ENCODE measurements at places on chromosomes 3 and 15. TPM values are rescaled to one million over a fixed set of nuclear protein-coding genes. Genes with fewer than 3 reads are reported as not detected.

- no peaks in the 10 kb centered on the region for H3K27me3 ChIP-seq
- peak; percentile 97 for DNase-seq
- H3K4me1 ChIP-seq: peaks cover 73% of the 10 kb centered on the region
- H3K36me3 ChIP-seq: no peaks in the 10 kb centered on the region
- peak overlapping the region; percentile 56 for H3K4me3 ChIP-seq
- H3K27ac ChIP-seq: peak overlapping the region; percentile 66
These were observed 175.7 kb downstream of the KLHL25 start for GRCh38 chr15:85618956-85619491.

- no peak overlapping the region for H3K27ac ChIP-seq
- DNase-seq: no peak
- peaks cover 12% of the 10 kb centered on the region for H3K4me1 ChIP-seq
- no peaks in the 10 kb centered on the region for H3K36me3 ChIP-seq
- no peak overlapping the region for H3K4me3 ChIP-seq
These were observed 113.2 kb downstream of the DNAJB8 start for GRCh38 chr3:128353361-128353965.

DNA sequence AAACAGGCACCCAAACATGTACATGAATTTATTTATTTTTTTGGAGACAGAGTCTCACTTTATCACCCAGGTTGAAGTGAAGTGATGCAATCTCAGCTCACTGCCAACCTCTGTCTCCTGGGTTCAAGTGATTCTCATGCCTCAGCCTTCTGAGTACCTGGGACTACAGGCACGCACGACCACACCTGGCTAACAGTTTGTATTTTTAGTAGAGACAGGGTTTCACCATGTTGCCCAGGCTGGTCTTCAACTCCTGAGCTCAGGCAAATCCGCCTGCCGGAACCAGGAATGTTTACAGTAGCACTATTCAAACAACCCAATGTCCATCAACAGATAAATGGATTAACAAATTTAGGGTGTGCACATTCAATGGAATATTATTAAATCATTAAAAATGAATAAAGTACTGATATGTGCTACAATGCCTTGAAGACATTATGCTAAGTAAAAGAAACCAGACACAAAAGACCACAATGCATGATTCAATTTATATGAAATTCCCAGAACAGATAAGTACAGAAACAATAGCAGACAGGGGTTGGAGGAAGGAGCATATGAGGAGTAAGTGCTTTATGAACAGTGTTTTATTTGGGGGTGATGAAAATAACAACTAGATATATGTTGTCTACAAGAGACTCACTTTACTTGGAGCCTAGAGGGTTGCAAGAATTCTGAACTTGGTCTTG, 1.3 kb downstream of the LEO1 start:
- no peak overlapping the region for H3K27ac ChIP-seq
- no peak overlapping the region for H3K4me3 ChIP-seq
- no peaks in the 10 kb centered on the region for H3K27me3 ChIP-seq
- peaks cover 14% of the 10 kb centered on the region for H3K4me1 ChIP-seq
- no peak for DNase-seq

DNA sequence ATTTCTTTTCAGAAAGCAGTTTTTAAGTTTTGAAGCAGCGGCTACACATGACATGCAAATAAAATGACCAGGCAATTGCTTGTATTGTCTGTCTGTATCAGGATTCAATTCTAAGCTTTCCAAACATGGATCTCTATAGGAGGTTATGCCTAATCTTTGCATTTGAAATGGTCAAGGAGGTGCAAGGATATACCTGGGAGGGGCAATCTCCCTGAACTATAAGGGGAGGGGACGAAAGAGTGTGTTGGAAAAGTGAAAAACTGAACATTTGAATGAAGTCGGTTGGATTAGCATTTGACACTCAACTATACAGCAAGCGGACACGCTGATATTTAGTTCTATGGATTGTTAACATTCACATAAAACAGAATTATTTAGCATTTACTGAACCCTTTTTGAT, 11.7 kb downstream of the ROBO2 start:
- H3K27me3 ChIP-seq: no peaks in the 10 kb centered on the region
- H3K4me1 ChIP-seq: peaks cover 8% of the 10 kb centered on the region
- no peak overlapping the region for H3K4me3 ChIP-seq

MGA gene
- 44.2 TPM for total RNA-seq

GRCh38 chr3:126136428-126137220, 43.8 kb downstream of the ALDH1L1 start:
- H3K36me3 ChIP-seq: no peaks in the 10 kb centered on the region
- H3K27me3 ChIP-seq: no peaks in the 10 kb centered on the region
- DNase-seq: peak; percentile 88
- H3K4me1 ChIP-seq: no peaks in the 10 kb centered on the region

GRCh38 chr15:51226576-51227210, 111.7 kb downstream of the CYP19A1 start:
- no peak overlapping the region for H3K27ac ChIP-seq
- no peaks in the 10 kb centered on the region for H3K36me3 ChIP-seq
- DNase-seq: no peak
- peaks cover 10% of the 10 kb centered on the region for H3K4me1 ChIP-seq
- no peaks in the 10 kb centered on the region for H3K27me3 ChIP-seq
- H3K4me3 ChIP-seq: no peak overlapping the region

DNA sequence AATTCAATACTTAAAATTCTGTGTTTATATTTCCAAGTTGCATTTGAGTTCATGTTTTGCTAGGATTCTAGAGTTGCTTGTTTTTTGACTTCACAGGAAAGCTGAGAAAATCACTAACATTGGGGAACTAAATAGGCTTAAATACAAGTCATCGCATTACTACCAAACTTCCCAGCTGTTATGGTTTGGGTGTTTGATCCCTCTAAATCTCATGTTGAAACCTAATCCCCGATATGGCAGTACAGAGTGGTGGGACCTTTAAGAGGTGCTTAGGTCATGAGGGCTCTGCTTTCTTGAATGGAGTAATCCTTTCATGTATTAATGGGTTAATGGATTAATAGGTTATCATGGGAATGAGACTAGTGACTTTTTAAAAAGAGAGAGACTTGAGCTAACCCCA, 77.2 kb upstream of the ARPP21 start:
- H3K27me3 ChIP-seq: no peaks in the 10 kb centered on the region
- no peak overlapping the region for H3K27ac ChIP-seq
- no peaks in the 10 kb centered on the region for H3K36me3 ChIP-seq
- no peak for DNase-seq
- no peak overlapping the region for H3K4me3 ChIP-seq

DNA sequence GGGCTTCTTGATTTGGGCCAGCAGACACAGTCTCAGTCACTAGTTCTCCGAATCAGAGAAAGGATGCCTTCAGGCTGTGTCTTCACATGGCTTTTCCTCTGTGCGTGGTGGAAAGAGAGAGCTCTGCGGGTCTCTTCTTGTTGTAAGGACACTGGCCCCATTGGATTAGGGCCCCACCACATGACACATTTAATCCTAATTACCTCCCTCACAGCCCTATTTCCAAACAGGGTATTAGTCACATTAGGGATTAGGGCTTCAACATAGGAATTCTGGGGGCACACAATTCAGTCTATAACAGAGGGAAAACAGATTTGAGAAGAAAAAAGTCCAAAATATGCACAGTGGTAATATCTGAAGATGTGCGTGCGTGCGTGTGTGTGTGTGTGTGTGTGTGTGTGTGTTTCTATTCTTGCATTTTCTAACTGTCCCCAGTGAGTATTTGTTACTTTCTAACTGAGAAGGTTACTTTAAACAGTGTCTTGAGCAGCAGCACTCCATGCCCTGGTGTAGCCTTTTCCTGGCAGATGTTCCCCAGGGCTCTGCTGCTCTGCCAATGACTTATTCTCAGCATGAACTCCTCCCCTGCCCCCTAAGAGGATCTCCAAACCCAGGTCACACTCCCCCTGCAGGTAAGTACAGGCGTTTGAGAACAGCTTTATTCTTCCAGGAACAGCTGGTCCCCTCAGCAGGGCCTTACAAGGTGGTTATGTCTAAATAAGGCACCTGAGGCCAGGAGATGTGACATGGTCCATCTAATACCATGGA, 72.9 kb downstream of the RPL39L start:
- DNase-seq: peak; percentile 49
- H3K4me3 ChIP-seq: no peak overlapping the region
- no peak overlapping the region for H3K27ac ChIP-seq
- H3K27me3 ChIP-seq: no peaks in the 10 kb centered on the region
- H3K36me3 ChIP-seq: no peaks in the 10 kb centered on the region
- no peaks in the 10 kb centered on the region for H3K4me1 ChIP-seq

GRCh38 chr15:83110381-83110780, 2.9 kb downstream of the TM6SF1 start:
- H3K4me3 ChIP-seq: no peak overlapping the region
- H3K27ac ChIP-seq: no peak overlapping the region
- peaks cover 7% of the 10 kb centered on the region for H3K27me3 ChIP-seq
- H3K36me3 ChIP-seq: no peaks in the 10 kb centered on the region
- H3K4me1 ChIP-seq: peaks cover 11% of the 10 kb centered on the region
- DNase-seq: no peak

CSK gene
- 26.3 TPM for total RNA-seq

PLOD2 gene
- total RNA-seq: 27.0 TPM

DNA sequence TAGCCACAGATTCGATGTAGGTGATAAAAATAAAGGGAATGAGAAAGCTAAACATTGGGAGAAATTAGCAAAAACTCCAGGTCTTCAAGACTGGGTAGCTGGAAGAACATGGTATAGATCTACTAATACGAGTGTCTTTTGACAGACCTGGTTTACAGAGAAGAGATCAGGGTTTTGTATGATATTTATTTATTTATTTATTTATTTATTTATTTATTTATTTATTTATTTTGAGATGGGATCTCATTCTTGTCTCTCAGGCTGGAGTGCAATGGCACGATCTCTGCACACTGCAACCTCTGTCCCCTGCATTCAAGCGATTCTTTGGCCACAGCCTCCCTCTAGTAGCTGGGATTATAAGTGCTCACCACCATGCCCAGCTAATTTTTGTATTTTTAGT, 448.4 kb downstream of the CNTN4 start:
- no peak overlapping the region for H3K4me3 ChIP-seq
- H3K4me1 ChIP-seq: no peaks in the 10 kb centered on the region
- no peak overlapping the region for H3K27ac ChIP-seq
- H3K27me3 ChIP-seq: no peaks in the 10 kb centered on the region

DNA sequence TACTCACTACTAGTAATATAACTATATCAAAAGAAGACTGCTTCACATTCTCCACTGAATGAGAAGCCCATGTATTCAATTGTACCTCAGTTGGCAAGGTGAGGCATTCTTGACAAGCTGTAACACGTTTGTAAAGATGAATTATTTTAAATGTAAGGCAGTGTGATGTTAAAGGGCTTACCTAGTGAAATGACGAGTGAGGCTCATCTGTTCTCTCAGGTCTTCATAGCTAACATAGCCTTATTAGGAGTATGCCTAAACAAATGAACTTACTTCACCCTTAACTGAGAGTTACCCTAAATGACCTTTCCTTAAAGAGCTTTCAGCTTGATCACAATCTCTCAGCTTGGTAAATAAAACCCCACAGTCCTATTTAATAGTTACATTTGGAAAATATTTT, 127.3 kb downstream of the FEZF2 start:
- H3K27me3 ChIP-seq: no peaks in the 10 kb centered on the region
- no peaks in the 10 kb centered on the region for H3K36me3 ChIP-seq
- DNase-seq: no peak
- no peak overlapping the region for H3K27ac ChIP-seq

DNA sequence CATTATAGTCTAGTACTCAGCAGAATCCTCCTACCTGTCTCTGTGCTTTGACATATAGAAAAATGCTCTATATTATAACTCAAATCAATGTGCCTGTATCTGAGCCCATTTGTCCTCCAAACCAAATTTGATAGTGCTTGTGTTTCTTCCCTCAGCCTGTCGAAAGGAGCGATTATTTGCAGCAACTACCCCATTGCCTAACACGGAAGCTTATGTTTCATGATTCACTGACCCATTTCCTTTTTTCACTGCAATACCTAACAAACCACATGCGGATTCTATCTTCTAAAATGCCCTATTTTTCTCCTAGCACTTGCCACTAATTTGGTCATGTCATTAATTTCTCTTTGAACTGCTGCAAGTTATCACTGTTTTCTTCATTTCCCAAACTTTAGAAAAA, 1220.6 kb upstream of the CADM2 start:
- no peak overlapping the region for H3K27ac ChIP-seq
- no peak overlapping the region for H3K4me3 ChIP-seq
- no peaks in the 10 kb centered on the region for H3K36me3 ChIP-seq
- no peak for DNase-seq

GRCh38 chr3:135706758-135707375, 258.7 kb upstream of the PPP2R3A start:
- H3K4me1 ChIP-seq: no peaks in the 10 kb centered on the region
- H3K4me3 ChIP-seq: no peak overlapping the region
- no peak overlapping the region for H3K27ac ChIP-seq
- DNase-seq: no peak
- H3K27me3 ChIP-seq: no peaks in the 10 kb centered on the region

PRSS50 gene
- total RNA-seq: not detected

DNA sequence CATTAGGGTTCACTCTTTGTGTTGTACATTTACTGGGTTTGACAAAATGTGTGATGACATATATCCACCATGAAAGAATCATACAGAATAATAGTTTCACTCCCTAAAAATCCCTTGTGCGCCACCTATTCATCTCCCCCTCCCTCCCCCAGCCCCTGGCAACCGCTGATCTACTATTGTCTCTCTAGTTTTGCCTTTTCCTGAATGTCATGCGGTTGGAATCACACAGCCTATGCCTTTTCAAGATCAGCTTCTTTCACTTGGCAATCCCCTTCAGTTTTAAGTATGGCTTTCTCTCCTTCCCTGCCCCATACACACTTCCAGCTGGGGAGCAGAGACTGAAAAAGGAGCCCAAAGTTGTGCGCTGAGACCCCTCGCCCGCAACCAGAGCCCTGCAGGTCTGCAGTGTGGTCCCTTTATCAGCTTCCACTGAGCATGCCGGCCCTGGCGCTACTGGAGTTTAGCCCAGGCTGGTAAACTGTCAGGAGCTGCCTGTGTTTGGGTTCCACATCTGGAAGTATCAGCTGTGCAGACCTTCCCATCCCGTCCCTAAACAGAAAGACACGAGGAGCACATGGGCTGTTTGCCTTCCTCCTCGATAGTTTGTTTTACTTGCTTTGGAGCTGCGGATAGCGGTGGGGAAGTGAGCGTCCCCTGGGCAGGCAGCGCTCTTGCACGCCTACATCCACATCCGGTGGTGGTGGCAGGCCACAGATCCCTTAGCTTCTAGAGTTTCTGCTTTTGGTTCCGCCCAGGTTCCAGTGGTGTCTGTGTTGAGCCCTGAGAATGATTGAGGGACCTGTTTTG, 12.3 kb downstream of the BOC start:
- H3K4me3 ChIP-seq: no peak overlapping the region
- DNase-seq: no peak
- H3K27ac ChIP-seq: no peak overlapping the region

- no peak for DNase-seq
- no peaks in the 10 kb centered on the region for H3K4me1 ChIP-seq
- no peak overlapping the region for H3K27ac ChIP-seq
These were observed 959.8 kb downstream of the NAALADL2 start for GRCh38 chr3:175818811-175819464.

- no peak overlapping the region for H3K27ac ChIP-seq
- no peaks in the 10 kb centered on the region for H3K36me3 ChIP-seq
- H3K27me3 ChIP-seq: no peaks in the 10 kb centered on the region
- H3K4me3 ChIP-seq: no peak overlapping the region
- DNase-seq: peak; percentile 85
These were observed 22.4 kb downstream of the LYZL4 start for GRCh38 chr3:42387802-42388651.

GOLGA8J gene
- total RNA-seq: not detected

Data from vagina (tissue), 2 donors.